NCI-H1694 treated with DMSO at 0.1 percent for 48 hours (cell line): ENCODE measurements at places on chromosomes 2 and 18.

- DNase-seq: no peak
Measured at GRCh38 chr2:129812071-129812470, 167.4 kb upstream of the RAB6C start.

DNA sequence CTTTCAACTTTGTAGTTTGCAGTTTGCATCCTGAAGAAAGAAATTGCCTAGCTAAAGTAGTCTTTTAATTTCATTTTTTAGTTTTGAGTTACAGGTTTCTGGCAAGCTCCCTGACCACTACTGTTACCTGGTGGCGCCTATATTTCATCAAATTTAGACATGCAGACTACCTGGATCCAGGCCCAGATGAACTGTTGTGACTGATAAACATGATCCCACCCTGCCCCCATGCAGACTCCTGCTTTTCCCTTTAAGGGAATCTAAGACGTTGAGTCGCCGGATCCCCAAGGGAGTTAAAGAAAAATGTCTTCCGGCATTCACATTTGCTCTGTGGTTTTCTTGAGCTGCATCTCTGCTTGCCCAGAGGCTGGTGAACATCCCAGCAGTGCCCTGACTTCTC, 22.2 kb downstream of the METAP1D start:
- DNase-seq: no peak

GRCh38 chr2:109295781-109296117, 166.7 kb downstream of the SH3RF3 start:
- no peak for DNase-seq

DNA sequence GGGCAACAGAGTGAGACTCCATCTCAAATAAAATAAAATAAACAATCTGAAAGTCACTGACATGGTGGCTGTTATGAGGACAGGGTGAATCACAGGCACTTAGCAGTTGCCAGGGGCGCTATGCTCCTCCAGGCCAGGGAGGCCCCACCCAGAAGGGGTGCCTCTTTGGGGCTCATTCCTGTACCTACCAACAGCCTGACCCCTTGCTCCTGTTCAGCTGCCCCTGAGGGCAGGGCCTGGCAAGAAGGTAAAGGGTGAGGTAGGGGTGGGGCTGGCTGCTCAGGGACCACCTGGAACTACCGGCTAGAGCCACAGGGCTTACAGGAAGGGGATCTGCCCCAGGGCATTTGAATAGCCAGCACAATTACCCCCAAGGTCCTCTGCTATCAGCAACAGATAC, 60.3 kb downstream of the INPP5D start:
- DNase-seq: no peak

- peak; percentile 17 for DNase-seq
Measured at GRCh38 chr2:129885735-129886134, 93.7 kb upstream of the RAB6C start.

DNA sequence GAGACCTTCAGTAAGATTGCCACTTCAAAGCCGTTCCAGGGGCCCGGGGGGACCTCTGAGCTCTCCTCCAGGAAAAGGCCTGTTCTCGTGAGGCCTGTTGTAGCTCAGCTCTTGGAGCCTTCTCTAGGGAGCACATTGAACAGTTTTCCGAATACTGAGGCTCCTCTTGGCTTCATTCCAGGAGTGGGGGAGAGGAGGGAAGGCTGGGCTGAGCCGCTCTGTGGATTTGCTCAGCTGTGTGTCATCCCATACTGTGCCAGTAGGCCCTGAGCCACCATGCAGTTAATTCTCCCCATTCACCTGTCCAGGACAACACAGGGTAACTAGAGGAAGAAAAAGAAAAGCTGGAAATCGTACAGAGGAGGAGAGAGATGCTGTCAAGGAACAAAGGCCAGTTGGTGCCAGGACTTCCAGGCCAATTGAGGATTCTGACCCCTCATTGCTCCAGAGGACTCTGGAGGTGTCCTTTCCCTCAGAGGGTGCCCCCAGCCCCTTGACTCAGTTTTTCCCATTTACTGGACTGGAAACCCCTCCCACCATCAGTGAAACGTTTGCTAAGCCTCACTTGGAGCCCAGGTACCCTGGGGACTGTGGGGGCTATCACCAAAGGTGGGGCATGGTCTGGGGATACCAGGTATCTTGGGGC, 41.4 kb downstream of the HS1BP3 start:
- peak; percentile 78 for DNase-seq

- DNase-seq: no peak
Measured at GRCh38 chr2:96556441-96557330, 20.1 kb downstream of the ARID5A start.

DNA sequence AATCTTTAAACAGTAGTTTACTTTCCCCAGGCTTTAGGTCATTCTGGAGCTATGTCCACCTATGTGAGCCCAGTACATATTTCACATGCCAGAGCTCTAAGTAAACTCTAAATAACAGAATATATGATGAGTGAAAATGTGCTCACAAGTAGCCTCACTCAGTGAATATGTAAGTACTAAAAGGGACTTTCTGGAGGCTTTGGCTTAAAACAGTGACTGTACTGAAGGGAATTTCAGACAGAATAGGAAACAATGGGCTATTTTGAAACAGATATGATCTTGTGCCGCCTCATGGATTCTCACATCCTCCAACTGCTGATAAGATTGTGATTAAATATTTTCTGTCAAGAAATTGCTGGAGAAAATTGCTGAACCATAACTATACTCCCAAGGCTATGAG, 747.9 kb downstream of the SOCS6 start:
- DNase-seq: no peak

GRCh38 chr2:65402323-65402722, 30.1 kb downstream of the SPRED2 start:
- no peak for DNase-seq

GRCh38 chr18:76443519-76444445, 51.3 kb downstream of the ZNF516 start:
- no peak for DNase-seq

GRCh38 chr2:28970464-28971160, 10.5 kb upstream of the TOGARAM2 start:
- DNase-seq: no peak

GRCh38 chr18:72652990-72653593, 109.0 kb upstream of the CBLN2 start:
- peak; percentile 25 for DNase-seq

DNA sequence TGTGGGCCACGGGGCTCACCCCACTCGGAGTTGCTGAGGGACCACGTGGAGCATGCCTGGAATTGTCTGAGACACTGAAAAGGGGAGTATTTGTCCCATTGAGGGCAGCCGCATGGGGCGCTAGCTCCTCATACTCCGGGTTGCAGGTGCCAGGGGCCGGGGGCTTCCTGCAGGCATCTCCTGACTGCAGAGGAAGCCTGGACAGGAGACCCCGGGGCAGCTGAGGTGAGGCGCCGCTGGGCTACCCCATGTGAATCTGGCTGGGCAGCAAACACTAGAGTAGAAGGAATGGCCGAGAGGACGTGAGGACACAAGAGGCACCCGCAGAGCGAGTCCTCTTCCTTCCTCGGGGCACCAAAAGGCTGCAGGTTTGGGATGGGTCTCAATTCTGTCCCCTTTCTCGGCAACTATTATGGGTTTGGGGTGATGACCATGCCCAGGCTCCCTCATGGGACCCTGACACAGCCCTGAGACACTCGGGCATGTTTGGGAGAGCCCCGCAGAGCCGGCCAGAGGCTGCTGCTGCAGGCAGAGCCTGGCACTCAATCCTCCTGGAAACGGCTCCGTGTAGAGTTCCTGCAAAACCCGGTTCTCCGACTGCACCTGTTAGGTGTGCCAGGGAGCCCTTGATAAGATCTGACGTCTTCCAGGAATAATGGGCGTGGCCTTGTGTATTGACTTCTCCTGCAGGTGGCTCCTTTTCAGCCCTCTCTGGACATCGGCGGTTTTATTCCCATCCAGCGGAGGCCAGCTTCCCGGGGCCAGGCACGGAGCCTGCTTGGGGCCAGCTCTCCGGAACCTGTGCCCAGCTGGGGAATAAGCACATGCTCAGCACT, 77.0 kb downstream of the CTIF start:
- no peak for DNase-seq

DNA sequence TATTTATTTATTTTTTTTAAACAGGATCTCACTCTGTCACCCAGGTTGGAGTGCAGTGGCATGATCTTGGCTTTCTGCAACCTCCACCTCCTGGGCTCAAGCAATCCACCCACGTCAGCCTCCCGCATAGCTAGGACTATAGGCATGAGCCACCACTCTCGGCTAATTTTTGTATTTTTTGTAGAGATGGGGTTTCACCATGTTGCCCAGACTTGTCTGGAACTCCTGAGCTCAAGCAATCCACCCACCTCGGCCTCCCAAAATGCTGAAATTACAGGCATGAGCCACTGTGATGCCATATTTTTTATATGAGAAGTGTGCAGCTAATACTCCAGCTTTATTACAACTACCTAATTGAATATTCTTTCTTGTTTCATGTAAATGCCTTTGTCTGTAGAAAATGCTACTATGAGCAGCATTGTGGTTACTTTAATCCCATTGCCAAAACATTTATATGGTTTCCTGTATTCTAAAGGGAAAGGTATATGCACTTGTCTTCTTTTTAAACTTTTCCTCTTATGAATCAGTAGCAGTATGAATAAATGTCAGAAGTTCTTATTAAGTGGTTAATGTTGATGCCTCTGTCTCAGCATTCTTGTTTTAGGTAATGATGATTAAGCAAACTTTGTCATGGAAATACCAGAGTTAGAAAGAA, 9.5 kb upstream of the BCL2L11 start:
- DNase-seq: no peak

DNA sequence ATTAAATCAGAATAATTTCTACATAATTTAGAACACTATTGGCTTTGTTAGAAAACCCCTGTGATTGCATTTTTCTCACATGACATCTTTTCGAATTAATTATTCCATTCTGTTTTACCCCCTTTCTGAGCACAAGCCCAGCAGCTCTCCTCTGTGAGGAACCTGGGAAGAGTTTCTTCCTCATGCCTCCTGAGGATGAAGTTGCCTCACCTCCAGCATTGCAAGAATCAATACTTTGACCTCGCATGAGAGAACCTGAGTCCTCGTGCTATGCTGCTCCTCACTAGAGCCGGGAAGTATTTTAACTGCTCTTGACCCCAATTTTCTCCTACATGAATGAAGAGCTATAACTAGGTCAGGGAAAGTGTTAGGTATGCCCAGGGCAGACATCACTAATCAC, 77.1 kb upstream of the RAPH1 start:
- no peak for DNase-seq

DNA sequence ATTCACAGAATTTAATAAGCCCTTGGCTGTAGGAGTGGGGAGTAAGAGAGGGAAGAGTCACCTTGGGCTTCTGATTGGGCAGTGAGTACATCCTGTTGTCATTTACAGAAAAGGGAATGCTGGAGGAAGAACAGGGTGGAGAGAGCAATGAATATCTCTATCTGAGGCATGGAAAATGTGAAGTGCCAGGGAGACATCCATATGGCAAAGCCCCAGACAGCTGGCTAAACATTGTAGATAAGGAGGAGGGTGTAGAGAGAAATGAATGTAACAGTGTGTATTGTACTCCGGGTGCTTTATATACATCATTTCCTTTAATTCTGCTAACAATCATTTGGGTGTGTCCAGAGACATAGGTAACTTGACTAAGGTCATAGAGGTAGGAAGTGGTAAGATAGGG, 103.5 kb downstream of the UPP2 start:
- DNase-seq: peak; percentile 63

GRCh38 chr2:184004289-184004947, 593.9 kb upstream of the ZNF804A start:
- DNase-seq: no peak

GRCh38 chr18:64692826-64693225, 543.9 kb upstream of the LINC00305 start:
- no peak for DNase-seq

DNA sequence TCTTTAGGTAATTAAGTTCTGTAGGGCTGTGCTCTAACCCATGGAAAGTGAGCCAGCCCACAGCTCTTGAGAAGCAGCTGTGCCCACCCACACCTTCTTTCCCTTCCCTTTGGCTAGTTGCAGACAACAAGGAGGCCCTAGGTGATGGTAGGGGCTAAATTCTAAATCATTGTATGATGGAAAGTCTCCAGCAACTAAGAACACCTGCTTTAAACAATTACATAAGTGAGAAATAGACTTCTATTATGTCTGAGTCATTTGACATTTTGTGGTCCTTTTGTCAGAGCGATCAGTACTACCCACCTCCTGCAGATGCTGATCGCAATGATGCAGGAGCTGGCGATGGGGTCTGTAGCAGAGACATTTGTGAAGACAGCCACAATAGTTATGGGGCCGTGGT, 79.6 kb downstream of the TEX51 start:
- no peak for DNase-seq

DNA sequence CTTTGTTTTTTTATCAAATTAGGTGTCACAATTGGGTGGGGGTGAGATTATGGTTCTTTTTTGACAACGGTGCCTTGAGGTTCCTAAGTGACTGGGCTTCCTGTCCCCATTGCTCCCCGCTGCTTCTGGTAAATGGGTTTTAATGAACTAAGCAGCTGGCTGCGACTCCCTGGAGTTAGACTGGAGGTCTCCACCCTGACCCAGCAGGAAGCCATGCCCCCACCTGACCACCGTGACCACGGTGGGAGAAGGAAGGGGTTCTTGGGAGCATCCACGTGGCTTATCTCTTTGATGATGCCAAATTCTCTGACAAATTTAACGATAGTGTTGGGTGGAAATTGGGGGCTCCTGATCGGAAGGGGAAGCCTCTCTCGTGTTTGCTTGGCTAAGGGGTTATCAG, 12.2 kb downstream of the CNDP2 start:
- no peak for DNase-seq

- DNase-seq: no peak
Measured at GRCh38 chr2:8258406-8258805, 423.4 kb upstream of the ID2 start.

DNA sequence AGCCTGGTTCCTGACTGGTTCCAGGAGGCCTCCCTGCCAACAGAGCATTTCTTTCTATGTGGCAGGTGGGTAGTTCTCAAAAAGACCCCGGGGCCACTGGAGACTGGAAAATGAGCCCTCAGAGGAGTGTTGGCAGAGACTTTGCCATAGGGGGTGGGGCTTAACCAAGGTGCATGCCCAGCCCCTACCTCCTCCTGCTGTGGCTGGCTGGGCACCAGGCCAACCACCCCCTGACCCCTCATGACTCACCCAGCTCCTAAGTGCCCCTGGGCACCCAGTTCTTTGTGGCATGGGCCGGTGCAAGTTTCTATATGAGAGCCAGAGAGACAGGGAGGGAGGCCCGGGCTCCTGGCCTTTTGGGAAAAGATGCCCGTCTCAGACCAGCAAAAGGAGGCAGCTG, 98.2 kb upstream of the SMAD2 start:
- no peak for DNase-seq

DNA sequence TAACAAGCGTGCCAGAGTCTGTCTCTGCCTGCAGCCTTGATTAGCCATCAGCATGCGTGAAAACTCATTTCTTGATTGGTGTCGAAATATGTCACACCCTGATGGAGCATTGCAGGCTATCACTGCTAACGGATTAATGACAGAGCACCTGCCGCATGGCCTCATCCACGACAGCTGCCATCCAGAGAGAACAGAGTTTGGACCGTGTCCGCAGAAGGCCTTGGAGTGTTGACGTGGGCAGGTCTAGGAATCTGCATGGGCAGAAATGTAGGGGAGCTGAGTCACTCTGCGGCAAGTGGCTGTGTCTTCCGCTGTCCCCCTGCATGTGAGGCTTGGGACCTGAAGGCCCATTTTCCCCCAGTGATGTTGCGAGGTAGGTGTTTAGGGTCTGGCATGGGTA, 43.0 kb downstream of the KLHL29 start:
- no peak for DNase-seq
